ENCODE measurements at places on chromosomes 12 and 14. TPM values are rescaled to one million over a fixed set of nuclear protein-coding genes. Genes with fewer than 3 reads are reported as not detected.

GRCh38 chr12:121036810-121037326 lies 2.2 kb downstream of the OASL start:
- no peak overlapping the region for H3K27ac ChIP-seq
- no peak for DNase-seq
- H3K36me3 ChIP-seq = peaks cover 8% of the 10 kb centered on the region
- H3K4me1 ChIP-seq = peaks cover 18% of the 10 kb centered on the region
- H3K27me3 ChIP-seq = no peaks in the 10 kb centered on the region

DNA sequence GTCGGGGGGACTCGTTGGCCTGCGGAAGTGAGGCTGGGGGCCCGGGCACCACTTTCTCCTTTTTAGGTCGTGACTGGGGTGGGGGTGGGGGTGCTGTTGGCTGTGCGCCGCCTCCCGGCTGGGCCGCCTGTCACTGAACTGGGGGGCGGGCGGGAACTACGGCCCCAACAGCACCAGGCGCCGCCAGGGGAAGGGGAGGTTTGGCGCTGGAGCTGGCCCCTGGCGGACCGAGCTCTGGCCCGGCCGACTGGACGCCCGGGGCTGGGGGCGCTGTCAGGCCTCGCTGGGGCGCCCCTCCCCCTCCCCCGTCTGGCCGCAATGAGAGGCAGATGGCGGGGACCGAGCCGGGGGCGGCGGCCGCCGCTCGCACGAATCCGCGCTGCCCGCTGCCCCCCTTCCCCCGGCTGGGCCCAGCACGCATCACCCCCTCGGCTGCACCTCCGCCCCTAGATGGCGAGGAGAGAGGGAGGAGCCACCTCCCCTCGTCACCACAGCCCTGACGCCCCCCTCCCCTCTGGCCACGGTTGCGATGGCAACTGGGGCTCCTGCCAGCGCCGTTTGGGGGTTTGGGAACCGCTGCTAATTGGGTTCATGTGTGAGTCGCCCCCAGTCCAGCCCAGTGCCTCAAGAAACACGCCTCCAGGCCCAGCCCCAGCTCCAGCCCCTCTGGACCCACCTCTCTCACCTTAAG lies 723 bp downstream of the NFATC4 start:
- no peaks in the 10 kb centered on the region for H3K27me3 ChIP-seq
- H3K4me3 ChIP-seq = peak overlapping the region; percentile 71
- DNase-seq = no peak
- peaks cover 16% of the 10 kb centered on the region for H3K36me3 ChIP-seq
- H3K27ac ChIP-seq = peak overlapping the region; percentile 89

DNA sequence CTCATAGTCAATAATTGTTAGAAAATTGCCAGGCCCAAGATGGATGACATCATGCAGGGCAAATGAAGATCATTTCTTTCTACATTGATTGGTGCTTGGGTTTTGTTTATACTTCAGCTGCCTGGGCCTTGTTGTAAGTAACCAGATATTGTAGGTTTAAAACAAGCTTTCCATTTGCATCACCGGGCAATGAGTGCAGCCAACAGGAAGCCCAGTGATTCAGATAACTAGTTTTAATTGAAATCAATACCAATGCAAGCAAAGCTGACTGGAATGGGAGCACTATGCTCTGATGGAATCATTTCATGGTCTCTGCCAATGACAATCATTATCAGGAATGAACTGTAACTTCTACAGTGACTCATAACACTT lies 279.3 kb downstream of the DUSP6 start:
- H3K27me3 ChIP-seq = no peaks in the 10 kb centered on the region
- H3K4me3 ChIP-seq = no peak overlapping the region
- no peaks in the 10 kb centered on the region for H3K4me1 ChIP-seq
- H3K36me3 ChIP-seq = no peaks in the 10 kb centered on the region

DNA sequence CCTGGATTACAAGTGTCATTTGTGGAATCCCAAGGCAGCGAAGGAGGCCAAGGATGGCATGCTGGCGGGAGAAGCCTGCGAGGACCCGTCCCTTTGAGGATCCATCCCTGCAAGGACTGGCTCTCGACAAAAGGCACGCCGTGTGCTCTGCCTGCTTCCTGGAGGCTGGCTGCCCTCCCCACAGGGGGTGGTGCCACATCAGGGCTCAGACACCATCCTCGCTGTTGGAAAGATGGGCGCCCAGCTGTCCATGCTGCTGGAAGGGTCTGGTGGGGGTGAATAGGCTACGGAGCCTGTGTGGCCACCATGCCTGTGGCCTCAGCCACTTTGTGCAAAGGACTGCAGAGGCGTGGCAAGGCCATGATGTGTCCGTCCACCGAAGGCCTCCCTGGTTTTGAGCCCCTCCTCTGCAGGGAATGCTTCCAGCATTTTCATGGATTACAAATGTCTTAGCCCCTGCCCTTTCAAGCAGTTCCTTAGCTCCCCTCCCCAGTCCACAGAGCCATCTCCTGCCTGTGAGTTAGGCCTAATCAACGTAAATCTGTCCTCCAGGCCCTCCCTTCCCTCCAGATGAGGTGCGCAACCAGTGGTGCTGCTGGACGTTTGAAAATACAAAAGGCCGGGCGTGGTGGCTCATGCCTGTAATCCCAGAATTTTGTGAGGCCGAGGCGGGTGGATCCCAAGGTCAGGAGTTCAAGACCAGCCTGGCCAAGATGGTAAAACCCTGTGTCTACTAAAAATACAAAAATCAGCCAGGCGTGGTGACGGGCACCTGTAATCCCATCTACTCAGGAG lies 22.1 kb downstream of the ZBTB42 start:
- H3K27ac ChIP-seq = no peak overlapping the region
- no peak overlapping the region for H3K4me3 ChIP-seq
- peak; percentile 9 for DNase-seq
- peaks cover 25% of the 10 kb centered on the region for H3K4me1 ChIP-seq

- H3K4me3 ChIP-seq = no peak overlapping the region
- no peaks in the 10 kb centered on the region for H3K27me3 ChIP-seq
- no peaks in the 10 kb centered on the region for H3K36me3 ChIP-seq
- H3K4me1 ChIP-seq = peaks cover 11% of the 10 kb centered on the region
- no peak overlapping the region for H3K27ac ChIP-seq
- DNase-seq = no peak
Observed at GRCh38 chr12:52162981-52163380, 28.8 kb downstream of the KRT80 start.

GRCh38 chr14:92963301-92964123 lies 40.6 kb downstream of the CHGA start:
- H3K36me3 ChIP-seq = peaks cover 32% of the 10 kb centered on the region
- H3K27me3 ChIP-seq = no peaks in the 10 kb centered on the region
- peak overlapping the region; percentile 78 for H3K27ac ChIP-seq
- H3K4me3 ChIP-seq = no peak overlapping the region

- H3K4me3 ChIP-seq = no peak overlapping the region
- DNase-seq = no peak
- no peaks in the 10 kb centered on the region for H3K36me3 ChIP-seq
- no peak overlapping the region for H3K27ac ChIP-seq
Observed at GRCh38 chr14:96999654-97000155, 202.5 kb downstream of the VRK1 start.

- no peak overlapping the region for H3K27ac ChIP-seq
- no peak for DNase-seq
- no peaks in the 10 kb centered on the region for H3K4me1 ChIP-seq
- no peaks in the 10 kb centered on the region for H3K36me3 ChIP-seq
- H3K27me3 ChIP-seq = no peaks in the 10 kb centered on the region
Observed at GRCh38 chr12:107654873-107655272, 30.7 kb upstream of the PWP1 start.

- H3K36me3 ChIP-seq = no peaks in the 10 kb centered on the region
- H3K27ac ChIP-seq = no peak overlapping the region
- DNase-seq = no peak
- H3K27me3 ChIP-seq = peaks cover 5% of the 10 kb centered on the region
Observed at GRCh38 chr14:105647784-105648608, 121.6 kb downstream of the TMEM121 start.

GRCh38 chr14:97306133-97306759 lies 509.1 kb downstream of the VRK1 start:
- no peak overlapping the region for H3K27ac ChIP-seq
- no peak for DNase-seq
- no peaks in the 10 kb centered on the region for H3K36me3 ChIP-seq
- H3K27me3 ChIP-seq = no peaks in the 10 kb centered on the region
- no peak overlapping the region for H3K4me3 ChIP-seq

- H3K4me3 ChIP-seq = no peak overlapping the region
- no peaks in the 10 kb centered on the region for H3K27me3 ChIP-seq
- DNase-seq = no peak
Observed at GRCh38 chr14:50334211-50334610, 22.1 kb downstream of the DMAC2L start.

DNA sequence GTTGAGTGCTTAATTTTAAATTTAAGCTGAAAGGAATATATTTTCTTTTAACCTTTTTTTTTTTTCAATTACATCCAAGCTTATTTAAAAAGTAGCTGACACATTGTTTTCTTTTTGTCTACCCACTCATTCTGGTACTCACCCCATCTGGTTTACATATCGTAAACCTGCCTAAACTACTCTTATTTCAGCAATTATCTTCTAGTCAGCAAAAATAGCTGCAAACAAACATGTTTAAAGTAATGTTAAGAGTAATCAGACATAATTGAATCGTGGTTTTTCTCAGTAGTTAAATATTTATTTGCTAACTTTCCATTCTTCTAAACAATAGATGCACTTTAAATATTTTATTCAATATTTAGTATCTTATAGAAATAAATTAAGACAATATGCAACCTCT lies 492.7 kb upstream of the MGAT4C start:
- no peak for DNase-seq
- no peaks in the 10 kb centered on the region for H3K27me3 ChIP-seq
- no peak overlapping the region for H3K4me3 ChIP-seq
- H3K36me3 ChIP-seq = no peaks in the 10 kb centered on the region
- H3K27ac ChIP-seq = no peak overlapping the region
- H3K4me1 ChIP-seq = no peaks in the 10 kb centered on the region

DNA sequence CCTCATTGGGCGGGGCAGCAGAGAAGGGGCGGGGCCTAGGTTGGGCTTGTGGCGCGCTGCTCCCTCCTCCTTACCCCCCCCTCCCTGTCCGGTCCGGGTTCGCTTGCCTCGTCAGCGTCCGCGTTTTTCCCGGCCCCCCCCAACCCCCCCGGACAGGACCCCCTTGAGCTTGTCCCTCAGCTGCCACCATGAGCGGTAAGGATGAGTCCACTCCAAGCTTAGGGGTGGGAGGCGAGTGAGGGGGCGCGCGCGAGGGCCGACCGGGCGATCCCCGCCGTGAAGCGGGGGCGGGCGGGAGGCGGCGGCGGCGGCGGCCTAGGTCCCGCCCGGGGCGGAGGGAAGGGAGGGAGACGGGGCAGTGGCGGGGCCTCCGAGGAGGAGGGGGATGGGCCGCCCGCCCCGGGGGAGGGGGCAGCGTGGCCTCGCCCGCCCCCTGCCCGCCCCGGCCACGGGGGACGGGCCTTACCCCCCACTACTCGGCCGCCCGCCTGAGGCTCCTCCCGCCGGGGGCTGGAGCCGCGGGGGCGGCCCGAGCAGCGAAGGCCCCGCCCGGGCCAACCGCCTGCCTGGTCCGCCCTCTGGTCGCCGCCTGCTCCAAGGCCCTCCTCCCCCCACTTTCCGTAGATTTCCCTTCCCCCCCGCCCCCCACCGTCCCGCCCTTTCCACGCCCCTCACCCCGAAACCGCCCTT lies at the start of gene SP1:
TSS of gene SP1 (plus strand) at position 73 of the 690 bp plus-strand sequence. CDS start at position 189, 116 bp downstream.
- peaks cover 26% of the 10 kb centered on the region for H3K36me3 ChIP-seq
- peak within 1 kb of the TSS; percentile 97 for H3K27ac ChIP-seq
- peak; percentile 98 for DNase-seq

- no peak overlapping the region for H3K4me3 ChIP-seq
- DNase-seq = no peak
- no peaks in the 10 kb centered on the region for H3K36me3 ChIP-seq
- no peaks in the 10 kb centered on the region for H3K4me1 ChIP-seq
Observed at GRCh38 chr12:15350643-15351042, 28.3 kb downstream of the PTPRO start.

- no peaks in the 10 kb centered on the region for H3K4me1 ChIP-seq
- H3K4me3 ChIP-seq = no peak overlapping the region
- no peaks in the 10 kb centered on the region for H3K36me3 ChIP-seq
- DNase-seq = peak; percentile 1
- H3K27ac ChIP-seq = no peak overlapping the region
Observed at GRCh38 chr14:101191101-101191720, 287.7 kb upstream of the RTL1 start.

DNA sequence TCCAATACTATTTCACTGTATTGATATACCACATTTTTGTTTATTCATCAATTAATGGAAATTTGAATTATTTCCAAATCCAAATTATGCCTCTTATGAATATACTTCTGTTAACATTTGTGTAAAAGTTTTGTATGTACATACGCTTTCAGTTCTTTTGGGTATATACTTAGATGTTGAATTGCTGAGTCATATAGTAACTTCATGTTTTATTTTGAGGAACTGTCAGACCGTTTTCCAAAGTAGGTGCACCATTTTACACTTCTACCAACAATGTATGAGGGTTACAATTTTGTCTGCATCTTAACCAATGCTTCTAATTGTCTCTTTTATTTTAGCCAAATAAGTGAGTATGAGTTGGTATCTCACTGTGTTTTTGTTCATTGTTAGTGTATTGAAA lies 10.2 kb upstream of the CCER1 start:
- no peaks in the 10 kb centered on the region for H3K4me1 ChIP-seq
- no peak for DNase-seq
- H3K4me3 ChIP-seq = no peak overlapping the region
- no peak overlapping the region for H3K27ac ChIP-seq
- H3K27me3 ChIP-seq = no peaks in the 10 kb centered on the region

DNA sequence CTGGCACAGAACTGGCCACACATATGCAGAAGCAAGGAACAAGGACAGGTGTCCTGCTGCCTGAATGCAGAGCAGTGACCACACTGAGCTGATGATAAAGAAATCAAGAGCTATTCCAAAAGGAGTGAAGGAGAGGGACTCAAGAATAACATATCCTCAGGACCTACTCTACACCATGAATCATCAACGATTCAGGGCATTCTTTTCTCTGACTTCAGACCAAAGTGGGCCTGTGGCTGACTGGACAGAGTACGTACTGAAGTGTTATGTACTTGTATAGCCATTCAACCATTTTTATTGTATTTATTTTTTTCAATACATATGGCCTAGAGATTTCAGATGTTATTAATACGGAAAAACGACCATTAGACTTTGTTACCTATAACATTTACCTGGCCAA lies 177.5 kb upstream of the TMTC1 start:
- DNase-seq = no peak
- no peaks in the 10 kb centered on the region for H3K27me3 ChIP-seq
- no peak overlapping the region for H3K27ac ChIP-seq
- no peak overlapping the region for H3K4me3 ChIP-seq

The SMIM41 gene
- not detected for total RNA-seq

The NUAK1 gene
- 0.58 TPM for total RNA-seq

The USP44 gene
- 2.6 TPM for total RNA-seq

The LGR5 gene
- total RNA-seq = not detected

The SUDS3 gene
- total RNA-seq = 122 TPM

The MRPL52 gene
- 194 TPM for total RNA-seq

The MYBPC1 gene
- total RNA-seq = 6.6 TPM

The SERPINA6 gene
- not detected for total RNA-seq

The RPS6KL1 gene
- not detected for total RNA-seq

The INHBE gene
- total RNA-seq = not detected

The ASIC1 gene
- total RNA-seq = 0.58 TPM
